ENCODE measurements at places on chromosomes 3 and 15.

- no peak for DNase-seq
These were observed 241.6 kb downstream of the NLGN1 start for GRCh38 chr3:173639098-173639497.

- no peak for DNase-seq
These were observed 274.2 kb downstream of the OCA2 start for GRCh38 chr15:27824841-27825422.

- no peak for DNase-seq
These were observed 440.9 kb downstream of the RBMS3 start for GRCh38 chr3:29721789-29722188.

DNA sequence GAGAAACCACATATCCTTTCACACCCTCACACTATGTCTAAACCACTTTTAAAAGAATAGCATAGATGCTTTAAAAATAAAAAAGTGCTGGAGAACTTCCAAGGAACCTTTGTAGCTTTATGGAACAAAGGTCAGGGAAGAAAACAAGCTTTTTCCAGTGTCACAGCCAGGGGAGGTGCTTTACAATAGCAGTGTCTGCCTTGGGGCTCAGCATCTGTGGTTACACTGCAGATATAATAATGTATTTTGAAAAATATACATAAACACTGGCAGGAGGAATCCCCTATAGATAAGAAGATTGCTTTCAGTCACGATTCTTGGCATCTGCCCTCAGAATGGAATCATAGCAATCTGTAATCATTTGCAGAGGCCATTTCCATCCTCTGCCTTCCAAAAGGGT, 362.4 kb upstream of the LRRC3B start:
- DNase-seq, result no peak

GRCh38 chr3:96182756-96183155, 631.6 kb upstream of the EPHA6 start:
- no peak for DNase-seq

DNA sequence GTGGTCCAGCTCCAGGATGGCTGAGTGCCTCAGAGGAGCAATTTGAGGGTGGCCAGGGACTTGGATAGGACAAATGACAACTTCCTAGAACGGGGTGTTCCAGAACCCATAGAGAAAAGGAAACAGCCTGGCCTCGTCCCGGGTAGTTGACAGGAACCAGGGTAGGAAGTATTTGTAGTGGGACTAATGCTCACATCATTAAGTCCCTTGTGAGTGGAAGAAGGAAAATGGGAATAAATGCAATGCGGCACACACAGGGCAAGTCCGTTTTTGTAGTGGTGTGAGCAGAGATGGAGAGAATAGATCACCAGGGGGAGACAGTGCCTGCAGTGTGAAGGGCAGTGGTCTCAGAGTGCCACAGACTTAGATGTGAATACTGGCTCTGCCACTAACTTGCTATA, 19.6 kb downstream of the TIMP4 start:
- no peak for DNase-seq

DNA sequence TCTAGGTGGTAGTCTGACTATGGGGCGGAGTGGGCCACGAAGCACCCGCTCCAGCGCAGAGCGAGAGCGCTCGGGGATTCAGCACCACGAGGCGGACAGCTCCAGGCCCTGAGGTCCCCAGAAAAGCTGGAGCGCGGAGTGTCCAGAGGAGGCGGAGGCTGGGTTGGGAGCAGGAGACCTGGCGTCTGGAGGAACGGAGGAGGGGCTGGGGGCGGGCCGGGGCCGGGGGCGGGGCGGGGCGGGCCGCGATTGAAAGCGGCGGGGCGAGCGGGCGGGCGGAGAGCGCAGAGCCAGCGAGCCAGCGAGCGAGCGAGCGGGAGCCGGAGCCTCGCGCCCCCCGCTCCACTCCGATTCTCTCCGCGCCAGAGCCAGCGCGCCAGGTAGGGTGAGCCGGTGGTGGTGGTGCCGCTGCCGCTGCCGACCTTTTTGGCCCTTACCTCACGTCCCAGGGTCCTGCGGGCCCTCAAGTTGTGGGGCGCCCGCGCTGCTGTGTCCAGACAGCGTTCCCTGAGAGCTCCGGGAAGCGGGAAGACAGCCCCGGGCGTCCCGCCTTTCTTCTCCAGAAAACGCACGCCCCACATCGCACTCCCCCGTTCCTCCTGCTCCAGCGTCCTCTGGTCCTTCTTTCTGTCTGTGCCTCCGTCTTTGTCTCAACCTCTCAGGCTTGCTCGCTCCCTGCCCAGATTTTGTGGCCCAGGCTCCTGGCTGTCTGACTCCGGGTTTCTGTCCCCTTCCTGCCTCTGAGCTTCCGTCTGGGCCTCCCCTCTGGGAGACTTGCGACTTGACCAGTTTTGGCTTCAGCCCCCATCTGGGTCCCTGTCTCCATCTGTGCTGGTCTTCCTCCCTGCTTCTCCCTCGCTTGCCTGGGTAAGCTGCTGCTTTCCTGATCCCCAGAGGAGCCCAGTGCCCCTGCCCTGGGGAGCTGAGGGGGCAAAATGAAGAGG, at the start of gene GRM2:
Gene GRM2 (plus strand): TSS at position 281 of the 944 bp plus-strand sequence. CDS start 1,916 bp downstream, outside the sequence.
- DNase-seq, result no peak

Measured in stimulated activated CD8-positive, alpha-beta memory T cell treated with anti-CD3 and anti-CD28 coated beads, Interleukin-7, amount 100 ng/mL, for 1 hour (primary cell).